Activated CD4-positive, alpha-beta T cell treated with anti-CD3 and anti-CD28 coated beads for 48 hours (primary cell): ENCODE measurements at places on chromosomes 4 and X.

GRCh38 chr4:166972071-166972470 is 262.2 kb downstream of the SPOCK3 start:
- no peak for DNase-seq

- DNase-seq = no peak
Measured at GRCh38 chrX:68121835-68122234, 311.5 kb downstream of the OPHN1 start.

GRCh38 chr4:150012851-150013360 is 65.3 kb upstream of the DCLK2 start:
- no peak for DNase-seq

GRCh38 chr4:165779950-165780670 is 92.9 kb upstream of the TLL1 start:
- DNase-seq = no peak

GRCh38 chrX:110401135-110401534 is 42.5 kb downstream of the RTL9 start:
- DNase-seq = no peak

DNA sequence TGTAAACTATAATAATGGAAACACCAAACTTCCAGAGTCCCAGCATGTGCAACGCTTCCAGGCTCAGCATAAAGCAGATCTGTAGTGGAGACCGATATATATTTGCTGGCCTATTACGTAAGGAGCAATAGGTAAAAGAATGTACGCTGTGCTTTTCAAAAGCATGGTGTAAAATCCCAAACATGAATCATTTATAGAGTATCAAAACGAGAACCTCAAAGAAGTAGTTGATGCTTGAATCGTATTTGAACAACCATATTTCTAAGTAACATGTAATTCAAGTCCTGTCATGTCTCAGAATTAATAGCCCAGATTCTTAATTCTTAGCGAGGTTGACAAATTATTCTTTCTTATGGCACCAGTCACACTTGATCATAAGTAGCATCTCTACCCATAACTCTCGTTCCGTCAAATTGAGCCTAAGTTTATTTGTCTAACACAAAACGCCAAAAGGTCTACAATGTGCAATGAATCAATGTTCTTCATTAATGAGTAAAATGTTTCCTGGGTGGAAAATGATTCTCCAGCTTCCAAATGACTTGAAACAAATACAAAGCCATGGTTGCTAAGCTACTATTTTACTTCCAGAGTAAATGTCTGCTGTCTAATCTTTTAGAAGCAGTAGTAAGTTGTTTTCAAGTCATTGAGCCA is 811.5 kb upstream of the FRG1 start:
- no peak for DNase-seq
